ENCODE measurements at places on chromosomes 16 and 17. TPM values are rescaled to one million over a fixed set of nuclear protein-coding genes. Genes with fewer than 3 reads are reported as not detected.

The PARD6A gene
- total RNA-seq = 3.4 TPM

The PLXDC1 gene
- 3.9 TPM for total RNA-seq

The NR1D1 gene
- 10.7 TPM for total RNA-seq

The CDRT15 gene
- total RNA-seq = not detected

The AATK gene
- 5.2 TPM for total RNA-seq

The MSLN gene
- 0.74 TPM for total RNA-seq

The GP2 gene
- 29.8 TPM for total RNA-seq

The KSR1 gene
- total RNA-seq = 11.5 TPM

The HBM gene
- not detected for total RNA-seq

The HCRT gene
- total RNA-seq = not detected

The ITGB3 gene
- total RNA-seq = 3.4 TPM

The ARHGAP27 gene
- total RNA-seq = 37.9 TPM

The YPEL2 gene
- total RNA-seq = 12.8 TPM

The FBXW10 gene
- 1.8 TPM for total RNA-seq

The GPR179 gene
- 0.40 TPM for total RNA-seq

The TPSG1 gene
- total RNA-seq = not detected

The ACSM2A gene
- not detected for total RNA-seq

The HES7 gene
- 0.34 TPM for total RNA-seq

The KRTAP9-1 gene
- not detected for total RNA-seq

The CD300A gene
- 4.1 TPM for total RNA-seq

The SPATA32 gene
- total RNA-seq = 3.2 TPM

The DOC2B gene
- total RNA-seq = 3.0 TPM

The OR1A1 gene
- total RNA-seq = not detected

The GINS2 gene
- total RNA-seq = 4.5 TPM

The CCR7 gene
- total RNA-seq = not detected

The CFAP97D1 gene
- not detected for total RNA-seq

The MMP15 gene
- 8.0 TPM for total RNA-seq

The TMEM238L gene
- 12.0 TPM for total RNA-seq

The PRDM7 gene
- total RNA-seq = 0.09 TPM

The MYH11 gene
- 2,091 TPM for total RNA-seq

The MPO gene
- total RNA-seq = 0.57 TPM

The TNFRSF17 gene
- not detected for total RNA-seq

The KRTAP1-5 gene
- total RNA-seq = 0.51 TPM

The CD79B gene
- total RNA-seq = 2.2 TPM

The MYH2 gene
- 0.23 TPM for total RNA-seq

The PIRT gene
- total RNA-seq = 1.2 TPM

The CX3CL1 gene
- 30.2 TPM for total RNA-seq

The TEX19 gene
- total RNA-seq = 10.6 TPM

The MC1R gene
- 5.6 TPM for total RNA-seq

The OR2C1 gene
- 1.1 TPM for total RNA-seq

The TSNAXIP1 gene
- total RNA-seq = 8.0 TPM

The KRT16 gene
- 6.7 TPM for total RNA-seq

The GLIS2 gene
- 10.5 TPM for total RNA-seq

The NSRP1 gene
- 21.1 TPM for total RNA-seq
